ENCODE measurements at places on chromosomes 16 and 17. TPM values are rescaled to one million over a fixed set of nuclear protein-coding genes. Genes with fewer than 3 reads are reported as not detected.

The TP53TG3F gene
- not detected for total RNA-seq

DNA sequence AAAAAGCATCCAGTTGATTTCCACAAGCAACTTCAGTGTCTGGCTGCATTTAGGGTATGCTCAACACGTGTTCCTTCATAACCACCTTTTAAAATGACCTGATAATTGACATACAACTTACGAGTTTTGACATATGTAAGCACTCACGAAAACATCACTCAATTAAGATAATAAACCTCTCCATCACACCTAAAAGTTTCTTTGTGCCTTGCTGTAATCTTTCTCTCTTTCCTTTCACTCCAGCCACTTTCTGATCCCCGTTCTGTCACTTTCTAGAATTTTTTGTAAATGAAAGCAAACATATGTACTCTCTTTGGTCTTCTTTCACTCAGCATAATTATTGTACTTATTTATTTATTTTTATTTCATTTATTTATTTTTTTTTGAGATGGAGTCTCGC, 20.7 kb upstream of the UBE2G1 start:
- H3K27me3 ChIP-seq = no peaks in the 10 kb centered on the region
- H3K4me3 ChIP-seq = no peak overlapping the region
- H3K27ac ChIP-seq = no peak overlapping the region
- H3K36me3 ChIP-seq = no peaks in the 10 kb centered on the region

GRCh38 chr16:87216841-87217275, 100.3 kb downstream of the C16orf95 start:
- DNase-seq = no peak
- no peak overlapping the region for H3K27ac ChIP-seq

- no peaks in the 10 kb centered on the region for H3K27me3 ChIP-seq
- no peaks in the 10 kb centered on the region for H3K4me1 ChIP-seq
- DNase-seq = no peak
- H3K36me3 ChIP-seq = no peaks in the 10 kb centered on the region
Measured at GRCh38 chr17:70270554-70270953, 101.2 kb downstream of the KCNJ2 start.

- H3K4me1 ChIP-seq = peaks cover 70% of the 10 kb centered on the region
- H3K27me3 ChIP-seq = no peaks in the 10 kb centered on the region
- no peak overlapping the region for H3K4me3 ChIP-seq
- H3K27ac ChIP-seq = peak overlapping the region; percentile 85
- DNase-seq = peak; percentile 43
- no peaks in the 10 kb centered on the region for H3K36me3 ChIP-seq
Measured at GRCh38 chr17:29150161-29150560, 30.0 kb downstream of the MYO18A start.
